Activated CD8-positive, alpha-beta memory T cell treated with anti-CD3 and anti-CD28 coated beads for 48 hours (primary cell): ENCODE measurements at places on chromosomes 7 and 10.

DNA sequence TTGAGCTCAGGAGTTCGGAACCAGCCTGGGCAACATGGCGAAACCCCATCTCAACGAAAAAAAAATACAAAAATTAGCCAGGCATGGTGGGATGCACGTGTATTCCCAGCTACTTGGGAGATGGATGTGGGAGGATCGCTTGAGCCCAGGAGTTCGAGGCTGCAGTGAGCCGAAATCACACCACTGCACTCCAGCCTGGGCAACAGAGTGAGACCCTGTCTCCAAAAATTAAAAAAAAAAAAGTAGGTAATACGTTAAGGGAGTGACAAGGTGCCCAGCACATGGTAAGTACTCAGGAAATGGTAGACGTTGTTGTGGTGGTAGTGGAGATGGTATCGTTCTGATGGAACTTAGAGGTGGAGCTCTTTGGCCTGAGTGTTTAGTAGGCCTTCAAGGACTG, 41.0 kb upstream of the XPNPEP1 start:
- no peak for DNase-seq

DNA sequence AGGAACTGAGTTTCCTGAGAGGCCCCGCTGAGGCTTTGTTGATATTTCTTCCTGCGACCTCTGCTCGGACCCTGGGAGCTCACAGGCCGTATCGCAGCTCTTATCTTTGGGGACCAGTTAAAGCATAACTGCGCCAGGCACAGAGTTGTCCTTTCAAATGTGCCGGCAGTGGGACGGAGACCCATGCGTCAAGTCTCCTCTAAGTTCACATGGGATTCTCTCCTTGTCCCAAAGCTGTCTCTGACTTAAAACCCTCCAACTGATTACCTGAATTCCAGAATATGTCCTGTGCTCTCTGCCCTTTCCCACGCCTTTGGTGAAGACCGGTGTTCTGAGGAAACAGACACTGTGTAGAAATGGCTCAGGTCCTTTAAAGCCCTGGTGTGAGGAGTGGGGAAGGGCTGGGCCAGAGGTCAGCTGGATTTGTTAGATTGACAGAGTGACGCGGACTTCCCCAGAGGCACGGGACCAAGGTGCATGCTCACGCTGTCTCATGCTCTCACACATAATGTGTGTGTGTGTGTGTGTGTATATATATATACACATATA, 169.8 kb downstream of the EGFR start:
- DNase-seq = no peak

DNA sequence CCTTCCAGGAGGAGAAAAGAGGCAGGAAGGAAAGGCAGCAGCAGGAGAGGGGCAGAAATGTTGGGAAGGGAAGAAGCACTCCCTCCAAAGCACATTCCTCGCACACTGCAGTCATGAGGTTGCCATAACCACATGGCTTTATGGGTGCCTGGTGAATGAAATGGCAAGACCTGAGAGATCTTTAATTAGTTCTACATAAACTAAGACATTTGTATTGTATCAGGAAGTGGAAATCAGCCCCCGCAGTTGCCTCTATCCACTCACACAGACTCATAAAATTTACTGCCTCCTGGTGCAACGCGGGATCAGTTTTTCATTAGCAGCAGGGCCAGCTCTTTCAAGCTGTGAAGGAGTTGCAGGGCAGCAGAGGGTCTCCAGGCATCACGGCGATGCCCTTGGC, 106.4 kb downstream of the COL13A1 start:
- no peak for DNase-seq

GRCh38 chr7:88485821-88486220, 179.1 kb upstream of the STEAP4 start:
- no peak for DNase-seq

GRCh38 chr10:132703419-132704007, 82.4 kb downstream of the NKX6-2 start:
- DNase-seq = no peak
